Ascending aorta (tissue), 2 donors: ENCODE measurements at places on chromosomes 3 and 15. TPM values are rescaled to one million over a fixed set of nuclear protein-coding genes. Genes with fewer than 3 reads are reported as not detected.

Gene CILP
- total RNA-seq = 1.8 TPM

Gene PRR23B
- total RNA-seq = not detected

Gene ANKRD63
- not detected for total RNA-seq

Gene SLC22A13
- not detected for total RNA-seq

GRCh38 chr3:183917776-183918175 lies 33.1 kb upstream of the PARL start:
- DNase-seq = no peak

- no peak for DNase-seq
Measured at GRCh38 chr3:59180006-59180405, 130.2 kb upstream of the CFAP20DC start.

DNA sequence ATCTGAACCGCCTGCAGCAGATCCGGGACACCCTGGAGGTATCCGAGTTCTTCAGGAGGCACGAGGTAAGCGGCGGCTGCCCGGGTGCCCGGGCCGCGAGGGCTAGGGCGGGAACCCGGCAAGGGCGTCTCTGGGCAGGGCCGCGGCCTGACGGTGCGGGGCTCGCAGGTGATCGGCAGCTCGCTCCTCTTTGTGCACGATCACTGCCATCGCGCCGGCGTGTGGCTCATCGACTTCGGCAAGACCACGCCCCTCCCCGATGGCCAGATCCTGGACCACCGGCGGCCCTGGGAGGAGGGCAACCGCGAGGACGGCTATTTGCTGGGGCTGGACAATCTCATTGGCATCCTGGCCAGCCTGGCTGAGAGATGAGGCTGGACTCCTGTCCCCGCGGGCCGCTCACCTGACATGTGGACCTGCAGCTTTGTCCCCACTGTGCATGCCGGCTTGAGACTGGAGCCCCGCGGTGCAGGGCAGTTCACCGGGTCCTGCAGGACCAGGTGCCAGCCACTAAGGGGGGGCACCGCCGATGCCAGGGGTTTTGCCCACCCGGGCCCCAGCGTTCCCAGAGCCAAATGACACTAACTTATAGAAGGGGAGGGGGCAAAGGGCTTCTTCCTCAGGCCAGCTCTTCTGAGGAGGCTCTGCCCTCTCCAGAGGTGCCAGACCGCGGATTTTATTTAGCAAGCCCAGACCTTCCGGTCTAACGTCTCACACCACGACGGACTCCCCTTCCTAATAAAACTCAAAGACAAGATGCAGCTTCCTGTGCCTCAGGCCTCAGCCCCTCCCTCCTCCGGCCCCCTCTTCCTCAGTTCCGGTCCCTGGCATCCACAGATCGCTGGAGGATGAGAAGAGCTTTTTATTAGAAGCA lies 9.4 kb downstream of the ITPKA start:
- no peak for DNase-seq

- DNase-seq = no peak
Measured at GRCh38 chr3:31945738-31946052, 35.4 kb downstream of the OSBPL10 start.

- DNase-seq = no peak
Measured at GRCh38 chr3:127103080-127103479, 89.9 kb upstream of the PRR23E start.

GRCh38 chr3:192133271-192133670 lies 594.1 kb downstream of the FGF12 start:
- DNase-seq = no peak

GRCh38 chr3:67986706-67987105 lies 332.3 kb upstream of the SUCLG2 start:
- DNase-seq = no peak
